CD4-positive, alpha-beta T cell treated with Interleukin-17A for 1 hour (primary cell): ENCODE measurements at places on chromosomes 12 and 14.

GRCh38 chr14:58882577-58883018, 244.8 kb downstream of the DACT1 start:
- no peak for DNase-seq

DNA sequence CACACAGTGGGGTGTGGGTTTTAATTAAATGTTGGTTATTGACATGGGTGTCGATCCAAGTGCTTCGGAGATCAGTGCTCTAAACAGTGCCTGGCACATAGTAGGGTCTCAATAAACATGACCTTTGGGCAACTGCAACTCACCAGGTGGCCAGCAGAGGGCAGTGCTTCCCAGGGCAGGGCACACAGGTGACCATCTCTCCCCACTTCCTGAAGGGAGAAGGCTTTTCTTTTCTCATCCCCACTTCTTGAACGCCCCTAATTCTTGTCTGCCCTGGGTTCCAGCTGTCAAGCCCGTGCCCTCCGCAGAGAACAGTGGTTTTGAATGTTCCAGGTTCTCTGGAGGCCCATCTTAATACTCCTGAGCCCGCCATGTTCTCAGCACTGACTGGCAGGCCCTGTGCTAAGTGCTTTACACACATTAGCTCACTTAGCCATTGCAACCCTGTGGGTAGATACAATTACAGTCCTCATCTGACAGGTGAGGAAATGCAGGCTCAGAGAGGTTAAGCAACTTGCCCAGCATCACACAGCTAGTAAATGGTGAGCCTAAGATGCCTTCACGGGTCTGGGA, 16.3 kb downstream of the RAPGEF3 start:
- DNase-seq: peak; percentile 75

- DNase-seq: no peak
Measured at GRCh38 chr12:59803735-59804134, 207.9 kb downstream of the SLC16A7 start.

GRCh38 chr14:21711360-21711961, 37.8 kb upstream of the OR4E1 start:
- DNase-seq: peak; percentile 53

- no peak for DNase-seq
Measured at GRCh38 chr14:61577506-61577931, 117.8 kb upstream of the HIF1A start.

- DNase-seq: no peak
Measured at GRCh38 chr12:121061831-121062230, 22.8 kb upstream of the OASL start.

DNA sequence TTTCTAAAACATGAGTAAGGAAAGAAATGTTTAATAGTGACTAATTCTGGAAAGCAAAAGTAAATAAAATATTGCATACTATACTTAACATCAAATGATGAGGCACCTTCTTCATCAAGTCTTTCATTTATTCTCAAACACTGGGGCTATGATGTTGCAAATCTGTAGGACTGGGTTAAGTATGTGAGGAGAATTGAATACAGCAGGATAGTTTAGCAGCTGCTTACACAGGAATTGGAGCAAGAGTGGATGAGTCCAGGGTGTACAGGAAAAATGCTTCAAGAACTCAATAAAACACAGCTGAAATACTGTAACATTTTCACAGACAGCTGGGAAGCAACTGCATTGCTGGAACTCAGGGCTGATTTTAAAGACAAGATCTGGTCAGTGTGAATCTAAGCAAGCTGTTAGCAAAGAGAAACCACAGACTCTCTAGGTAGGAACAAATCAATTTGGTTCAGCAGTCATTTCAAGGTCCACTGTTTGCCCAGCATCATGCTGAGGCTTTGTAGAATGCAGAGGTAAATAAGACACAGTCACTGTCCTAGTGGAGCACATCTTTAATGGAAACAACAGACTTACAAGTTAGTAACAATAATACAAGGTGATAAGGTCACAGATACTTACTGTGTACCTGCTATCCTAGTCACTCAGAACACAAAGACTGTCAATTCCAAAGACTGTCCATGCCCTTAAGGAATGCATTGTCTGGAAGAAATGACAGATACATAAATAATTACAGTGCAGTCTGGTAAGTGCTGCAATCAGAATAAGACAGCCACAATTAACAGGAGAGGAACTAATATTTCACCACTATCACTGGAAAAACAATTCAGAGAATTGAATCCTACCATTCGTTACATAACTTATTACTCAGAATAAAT, 96.8 kb upstream of the DACT1 start:
- DNase-seq: no peak

- DNase-seq: no peak
Measured at GRCh38 chr12:33115716-33116115, 219.1 kb upstream of the PKP2 start.

DNA sequence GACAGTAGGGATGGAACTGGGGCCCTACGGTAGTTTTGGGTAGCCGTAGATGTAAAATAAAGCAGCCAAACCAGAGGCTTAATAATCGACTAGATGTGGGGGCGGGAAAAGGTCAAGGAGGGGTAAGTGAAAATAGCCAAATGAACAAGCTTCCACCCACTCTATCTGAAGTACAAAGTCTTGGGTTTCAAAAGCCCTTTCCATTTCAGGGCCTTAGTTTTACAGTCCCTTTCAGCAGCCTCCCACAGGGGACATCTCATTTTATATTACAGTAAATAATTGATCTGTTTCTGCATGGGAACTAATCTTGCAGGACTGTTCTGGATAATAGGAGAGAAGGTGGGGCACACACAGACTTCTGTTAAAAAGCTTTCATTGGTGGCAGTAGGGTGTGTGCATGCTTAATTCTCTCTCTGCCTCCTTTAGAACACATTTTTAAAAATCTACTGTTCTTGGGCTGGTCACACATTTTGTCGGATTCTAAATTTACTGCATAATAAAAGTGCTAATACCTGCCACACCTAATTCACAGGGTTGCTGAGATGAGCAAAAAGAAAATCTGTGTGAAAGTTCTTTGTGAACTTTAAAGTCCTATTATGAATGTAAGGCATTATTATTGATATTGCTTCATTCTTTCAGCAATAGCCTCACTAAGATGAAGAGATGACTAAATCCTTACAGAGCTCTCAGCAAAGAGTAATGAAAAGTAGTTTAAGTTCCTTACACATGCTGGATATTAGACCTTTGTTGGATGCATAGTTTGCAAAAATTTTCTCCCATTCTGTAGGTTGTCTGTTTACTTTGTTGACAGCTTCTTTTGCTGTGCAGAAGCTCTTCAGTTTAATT, 104.6 kb downstream of the ITPR2 start:
- no peak for DNase-seq

GRCh38 chr14:63203618-63204406, 431 bp upstream of the RHOJ start:
- DNase-seq: no peak

GRCh38 chr12:57452181-57452936, 2.7 kb upstream of the INHBE start:
- no peak for DNase-seq

- DNase-seq: peak; percentile 97
Measured at GRCh38 chr12:43758728-43759563, at the start of the genes IRAK4 and PUS7L. TSS of gene IRAK4 (plus strand) at chr12:43758951. CDS start at chr12:43768112, 9,161 bp downstream. TSS of gene PUS7L (minus strand) at chr12:43758790. CDS start at chr12:43755245, 3,545 bp downstream.

DNA sequence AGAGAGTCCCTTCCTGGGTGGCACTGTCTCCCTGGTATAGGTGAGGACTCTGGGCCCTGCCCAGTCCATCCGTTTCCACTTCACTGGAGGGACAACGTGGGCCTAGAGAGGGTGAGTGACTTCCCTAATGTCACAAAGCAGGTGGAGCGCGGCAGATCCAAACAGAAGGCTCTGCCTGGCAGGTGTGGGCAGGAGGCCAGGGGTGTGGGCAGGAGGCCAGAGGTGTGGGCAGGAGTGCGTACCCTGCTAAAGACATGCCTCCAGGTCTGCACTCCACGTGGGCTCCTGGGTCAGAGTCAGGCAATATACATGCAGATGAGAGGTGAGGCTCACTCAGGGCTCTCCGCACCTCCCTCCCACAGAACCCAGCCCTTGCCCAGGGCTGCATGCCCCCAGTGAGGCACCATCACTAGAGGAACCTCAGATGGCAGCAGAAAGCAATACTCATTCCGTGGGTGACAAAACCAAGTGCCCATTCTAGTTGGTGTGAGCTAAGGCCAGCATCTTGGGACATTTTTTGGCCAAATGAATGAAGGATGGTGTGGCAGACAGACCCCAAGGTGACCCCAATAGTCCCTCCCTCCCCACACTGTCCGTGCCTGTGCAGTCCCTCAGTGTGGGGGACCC, 271.6 kb upstream of the RTL1 start:
- no peak for DNase-seq

DNA sequence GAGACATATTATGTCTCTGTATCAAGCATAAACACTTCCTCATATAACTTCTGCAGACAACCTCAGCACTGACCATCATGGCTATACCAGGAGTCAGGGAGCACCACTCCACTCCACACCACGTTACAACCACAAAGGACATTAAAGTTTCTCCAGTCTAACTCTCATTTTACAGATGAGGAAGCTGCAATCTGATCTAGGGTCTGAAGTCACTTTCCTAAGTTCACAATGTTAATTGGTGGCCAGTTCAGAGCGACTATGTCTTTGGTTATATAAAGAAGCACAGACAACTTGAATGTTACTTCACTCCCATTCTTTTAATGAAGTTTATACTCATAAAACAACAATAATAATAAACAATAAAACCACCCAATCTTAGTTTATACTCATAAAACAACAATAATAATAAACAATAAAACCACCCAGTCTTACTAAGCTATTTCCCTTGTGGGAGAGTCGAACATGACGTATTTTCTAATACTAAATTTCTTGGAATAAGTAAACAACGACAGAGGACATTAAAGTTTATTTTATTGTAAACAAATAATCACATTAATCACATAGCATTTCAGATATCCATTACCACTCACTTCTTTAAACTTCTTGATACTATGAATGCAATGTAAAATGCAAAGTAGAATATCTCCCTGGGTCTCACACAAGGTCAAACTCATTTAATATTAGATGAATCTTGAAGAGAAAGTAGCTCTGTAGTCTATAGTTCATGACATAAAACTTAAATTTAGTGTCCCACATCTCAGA, 72.4 kb upstream of the SSTR1 start:
- no peak for DNase-seq

- no peak for DNase-seq
Measured at GRCh38 chr12:66668311-66668710, 10.6 kb downstream of the GRIP1 start.

DNA sequence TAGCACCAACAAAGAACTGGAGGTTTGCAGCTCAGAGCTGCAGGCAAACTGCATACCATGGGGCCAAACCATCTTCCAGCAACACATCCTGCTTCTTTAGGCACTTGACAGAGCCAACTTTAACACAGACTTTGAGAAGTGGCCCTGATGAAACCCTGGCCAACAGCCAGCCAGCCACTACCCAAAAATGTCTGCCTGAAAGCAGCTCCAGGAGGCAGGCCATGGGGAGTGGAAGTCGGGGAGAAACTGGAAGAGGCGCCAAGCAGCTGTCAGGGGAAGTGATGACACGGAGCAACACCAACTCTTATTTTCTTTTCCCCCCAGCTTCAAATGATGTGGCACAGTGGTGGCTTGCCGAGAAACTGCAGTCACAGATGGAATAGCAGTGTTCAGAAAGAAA, 110.9 kb upstream of the PLXNC1 start:
- DNase-seq: no peak

DNA sequence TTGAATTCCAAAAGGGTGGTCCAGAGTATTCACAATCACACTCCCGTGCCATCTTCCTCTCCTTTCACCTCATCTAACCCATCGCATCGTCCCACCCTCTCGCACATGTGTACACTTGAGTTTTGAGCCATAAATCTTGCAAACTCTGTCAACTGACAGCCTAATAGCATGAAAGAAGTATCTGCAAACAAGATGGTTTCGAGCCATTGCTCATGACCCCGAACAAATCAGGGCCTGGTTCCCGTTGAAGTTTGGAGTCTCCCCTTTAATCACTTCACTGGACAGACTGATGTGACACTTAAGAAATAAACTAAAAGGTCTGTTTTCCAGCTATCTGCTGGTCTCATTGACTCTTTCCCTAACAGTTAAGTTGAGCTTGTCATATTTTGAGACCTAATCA, 223.6 kb upstream of the SOX5 start:
- DNase-seq: no peak

DNA sequence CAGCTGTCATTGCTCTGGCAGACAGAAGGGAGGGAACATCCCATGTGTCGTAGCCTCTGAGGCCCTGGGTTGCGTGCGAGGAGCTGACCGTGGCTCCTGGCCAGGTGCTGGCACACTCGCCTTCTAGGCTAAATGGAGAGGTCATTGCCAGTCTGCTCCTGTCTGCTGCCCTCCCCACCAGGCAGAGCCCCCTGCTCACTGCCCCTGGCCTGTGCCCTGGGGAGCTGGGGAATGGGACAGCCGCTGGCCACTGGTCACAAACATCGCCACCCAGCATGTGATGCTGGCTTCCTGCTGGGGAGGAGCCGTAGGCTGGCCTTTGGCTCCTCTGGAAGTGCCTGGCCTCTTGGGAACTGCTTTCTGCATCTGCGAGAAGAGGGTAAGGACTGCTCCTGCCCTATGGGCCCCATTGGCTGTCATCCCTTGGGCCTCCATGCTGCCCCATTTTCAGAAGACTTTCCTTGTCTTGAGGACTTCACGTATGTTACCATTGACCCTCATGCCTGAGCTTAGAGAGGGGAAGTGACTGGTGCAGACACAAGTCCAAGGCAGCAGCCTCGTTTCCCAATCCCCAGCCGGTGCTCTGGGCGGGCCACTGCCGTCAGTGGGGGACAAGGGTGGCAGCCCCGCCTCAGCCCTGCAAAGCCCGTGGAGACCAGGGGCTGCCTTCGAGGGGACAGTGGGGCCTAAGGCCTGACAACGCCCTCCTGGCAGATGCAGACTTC, 2.0 kb upstream of the TNFAIP2 start:
- no peak for DNase-seq

DNA sequence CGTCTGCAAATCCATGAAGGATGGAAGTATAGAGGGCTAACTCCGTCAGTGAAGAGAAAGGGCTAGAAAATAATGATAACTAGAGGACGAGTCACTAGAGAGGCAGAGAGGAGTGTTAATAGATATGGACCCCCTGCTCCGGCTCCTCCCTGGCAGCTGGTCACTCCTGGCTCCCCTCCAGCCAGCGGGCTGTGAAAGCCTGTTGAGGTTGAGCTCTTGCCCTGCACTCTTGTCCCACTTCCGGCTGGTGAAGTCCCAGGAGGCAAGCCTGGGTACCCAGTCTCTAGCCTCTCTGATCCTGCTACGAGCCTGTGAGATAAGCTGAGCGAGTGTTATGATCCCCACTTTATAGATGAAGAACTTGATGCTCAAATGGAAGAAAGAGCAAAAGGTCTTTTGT, 90.3 kb downstream of the RFX4 start:
- DNase-seq: no peak

- DNase-seq: peak; percentile 73
Measured at GRCh38 chr12:93569656-93570551, 2.6 kb upstream of the SOCS2 start.
